ENCODE measurements at places on chromosomes 1 and 21.
A peak's percentile ranks its signal among the peaks of the same experiment; 100 is the strongest.

DNA sequence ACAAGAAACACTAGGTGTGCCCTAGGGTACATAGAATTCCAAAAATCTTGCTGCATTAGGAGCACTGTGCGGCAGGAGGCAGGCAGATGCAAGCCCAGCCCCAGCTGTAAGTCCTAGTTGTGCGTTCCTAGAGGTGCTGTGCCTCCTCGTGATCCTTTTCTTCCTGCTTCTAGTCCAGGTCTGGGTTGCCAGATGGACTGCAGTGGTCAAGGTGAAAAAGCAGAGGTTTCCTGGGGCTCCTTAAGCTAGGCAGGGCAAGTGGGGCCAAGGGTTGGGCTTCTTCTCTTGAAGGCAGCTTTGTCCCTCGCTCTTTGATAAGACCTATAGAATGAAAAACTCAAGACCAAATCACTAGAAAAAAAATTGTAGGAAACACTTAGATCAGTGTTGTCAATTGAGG is 21.6 kb upstream of the SLC45A3 start:
- DNase-seq = no peak

DNA sequence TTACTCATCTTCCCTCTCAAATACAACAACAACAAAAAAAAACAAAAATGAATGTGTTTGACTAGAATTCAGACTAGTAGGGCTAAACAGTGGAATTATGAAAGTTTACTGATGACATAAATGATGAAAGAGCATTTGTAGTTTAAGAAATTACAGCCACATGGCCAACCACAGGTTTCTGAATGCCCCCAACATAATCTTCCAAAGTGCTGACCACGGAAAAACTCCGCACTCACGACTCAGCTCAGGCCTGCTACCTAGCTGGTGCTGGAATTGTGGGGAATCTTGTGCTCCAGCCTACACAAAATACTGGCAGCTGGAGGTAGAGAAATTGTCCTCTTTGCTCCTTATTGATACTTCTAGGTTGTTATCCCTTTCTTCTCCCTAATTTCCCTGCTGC is 23.6 kb upstream of the TBX15 start:
- DNase-seq = no peak

- DNase-seq = no peak
These were observed 12.7 kb downstream of the SLC25A33 start for GRCh38 chr1:9551984-9552383.

GRCh38 chr1:206583707-206584648 is 28.3 kb downstream of the EIF2D start:
- DNase-seq = peak; percentile 79

DNA sequence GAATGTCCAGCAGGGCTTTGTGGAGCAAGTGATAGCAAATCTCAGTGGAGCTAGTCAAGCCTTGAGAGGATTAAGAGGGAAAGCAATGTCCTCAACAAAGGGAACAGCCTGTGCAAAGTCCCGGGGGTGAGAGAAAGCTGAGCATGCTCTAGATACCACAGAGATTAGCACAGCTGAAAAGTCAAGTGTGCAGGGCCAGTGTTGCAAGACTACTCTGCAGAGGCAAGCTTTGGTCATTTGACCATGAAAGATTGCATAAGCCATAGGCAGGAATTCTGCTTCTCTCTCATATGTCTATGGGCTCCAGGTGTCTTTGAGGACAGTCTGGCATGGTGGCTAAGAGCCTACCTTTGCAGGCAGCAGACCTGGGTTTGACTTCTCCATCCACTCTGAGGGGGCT is 181.0 kb upstream of the JUN start:
- DNase-seq = no peak

DNA sequence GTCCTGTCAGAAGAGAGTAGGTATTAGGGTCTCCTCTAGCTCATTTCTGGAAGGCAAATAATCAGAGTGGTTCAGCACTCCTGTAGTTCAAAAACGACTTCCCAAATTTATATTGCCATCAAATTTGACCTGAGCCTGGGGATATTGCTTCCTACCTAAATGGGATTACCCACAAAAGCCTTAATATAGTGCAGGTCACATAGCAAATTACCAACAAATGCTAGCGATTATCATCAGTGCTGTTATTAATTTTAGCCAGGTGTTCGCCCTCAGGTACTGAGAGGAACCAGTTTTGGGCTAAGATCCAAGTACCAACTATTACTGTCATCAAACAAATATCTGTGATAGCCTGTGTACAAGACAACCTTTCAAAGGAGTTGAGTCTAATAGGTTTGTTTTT is 661.8 kb upstream of the PTBP2 start:
- DNase-seq = no peak

DNA sequence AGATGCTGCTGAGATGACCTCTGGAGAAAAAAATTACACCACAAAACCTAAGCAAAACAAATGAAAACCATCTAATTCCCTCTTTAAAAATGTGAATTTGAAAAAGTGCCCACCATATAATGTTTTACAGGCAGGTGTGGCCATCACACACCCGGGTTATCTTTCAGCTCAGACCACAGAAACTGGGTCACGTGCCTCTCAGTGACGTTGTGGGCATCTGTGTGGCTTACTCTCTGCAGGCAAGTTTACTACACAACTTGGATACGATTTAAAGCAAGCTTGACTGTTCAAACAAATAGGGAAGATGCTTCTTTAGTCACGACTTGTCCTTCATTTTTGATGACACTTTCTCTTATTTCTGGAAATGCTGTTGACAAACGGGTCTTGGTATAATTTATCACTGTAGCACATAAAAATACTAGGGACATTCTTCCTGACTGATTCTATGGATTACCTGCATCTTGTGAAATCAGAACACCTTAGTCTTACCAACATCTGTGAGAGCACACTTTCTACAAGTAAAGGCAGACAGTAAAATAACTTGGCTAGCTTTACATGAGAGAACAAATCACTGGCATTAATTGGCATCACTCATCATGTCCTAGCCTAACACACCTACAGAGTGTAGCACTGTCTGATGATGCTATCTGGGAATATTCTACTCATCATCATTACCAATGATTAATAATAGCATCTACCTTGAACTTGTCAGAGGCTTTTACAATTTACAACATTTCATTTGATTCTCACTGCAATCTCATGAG is 89.3 kb upstream of the EDEM3 start:
- DNase-seq = no peak

DNA sequence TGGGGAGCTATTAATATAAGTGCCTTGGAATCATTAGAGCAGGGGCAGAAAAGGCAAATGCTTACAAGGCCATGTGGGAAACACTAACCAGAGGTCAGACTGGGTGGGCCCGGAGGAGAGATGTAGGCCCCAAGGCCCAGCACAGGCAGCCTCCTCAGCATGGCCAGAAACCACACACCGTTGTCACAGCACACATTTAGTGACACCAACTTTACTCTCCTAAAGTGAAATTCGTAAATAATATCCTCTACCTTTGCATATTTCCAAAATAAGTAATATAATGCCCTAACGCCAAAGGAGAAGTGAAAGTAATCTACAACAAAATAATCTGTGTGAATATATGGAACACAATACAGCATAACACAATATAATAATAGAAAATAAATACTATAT is 62.6 kb downstream of the KIF21B start:
- no peak for DNase-seq

DNA sequence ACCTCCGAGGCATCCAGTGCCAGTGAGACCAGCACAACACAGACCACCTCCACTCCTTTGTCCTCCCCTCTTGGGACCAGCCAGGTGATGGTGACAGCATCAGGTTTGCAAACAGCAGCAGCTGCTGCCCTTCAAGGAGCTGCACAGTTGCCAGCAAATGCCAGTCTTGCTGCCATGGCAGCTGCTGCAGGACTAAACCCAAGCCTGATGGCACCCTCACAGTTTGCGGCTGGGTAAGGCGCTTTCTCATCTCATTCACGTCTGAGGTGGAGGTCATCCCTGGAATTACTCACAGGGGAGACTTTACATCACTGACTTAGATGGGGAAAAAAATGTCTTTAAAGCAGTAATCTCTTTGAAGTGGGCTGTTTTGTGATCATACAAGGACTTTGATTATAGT is 106.3 kb downstream of the CD247 start:
- DNase-seq = no peak

Measured in stimulated activated CD4-positive, alpha-beta T cell treated with anti-CD3 and anti-CD28 coated beads, Interleukin-1b, Interleukin-23, amount 100 ng/mL, for 4 hours (primary cell).